NCI-H1092 treated with DMSO at 0.1 percent for 48 hours (cell line): ENCODE measurements at places on chromosomes 16 and 17.

- DNase-seq, result no peak
Measured at GRCh38 chr17:39791111-39791992, 53.6 kb downstream of the GRB7 start.

- no peak for DNase-seq
Measured at GRCh38 chr17:46117117-46117516, 76.1 kb downstream of the KANSL1 start.

GRCh38 chr16:57516773-57517172 is 19.6 kb downstream of the CCDC102A start:
- DNase-seq, result no peak

DNA sequence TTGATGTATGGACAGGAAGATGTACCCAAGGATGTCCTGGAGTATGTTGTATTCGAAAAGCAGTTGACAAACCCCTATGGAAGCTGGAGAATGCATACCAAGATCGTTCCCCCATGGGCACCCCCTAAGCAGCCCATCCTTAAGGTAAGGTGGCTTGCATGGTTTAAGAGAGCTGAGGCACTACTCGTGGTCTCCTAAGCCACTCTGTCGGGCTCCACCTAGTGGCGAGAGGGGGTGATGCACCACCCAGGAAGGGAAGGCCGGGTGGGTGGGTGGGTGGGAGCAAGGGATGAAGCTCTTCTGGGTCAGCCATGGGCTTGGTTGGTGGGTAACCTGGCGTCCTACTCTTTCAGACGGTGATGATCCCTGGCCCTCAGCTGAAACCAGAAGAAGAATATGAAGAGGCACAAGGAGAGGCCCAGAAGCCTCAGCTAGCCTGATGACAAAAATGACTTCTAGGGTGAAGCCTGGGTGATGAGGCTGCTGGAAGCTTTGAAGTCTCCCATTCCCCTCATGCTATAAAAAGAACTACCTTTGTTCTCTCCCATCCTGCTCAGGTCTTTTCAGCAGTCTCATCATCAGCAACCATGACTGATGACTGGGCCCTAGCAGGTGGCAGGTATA is 21.5 kb downstream of the GPR179 start:
- no peak for DNase-seq

- peak; percentile 4 for DNase-seq
Measured at GRCh38 chr17:43880420-43880991, 26.8 kb downstream of the MPP2 start.

GRCh38 chr17:82156284-82156925 is 56.2 kb downstream of the CCDC57 start:
- DNase-seq, result no peak

GRCh38 chr17:10119203-10120108 is 79.0 kb downstream of the GAS7 start:
- DNase-seq, result no peak

GRCh38 chr17:81403671-81404534 is 8.6 kb downstream of the BAHCC1 start:
- DNase-seq, result no peak

- DNase-seq, result peak; percentile 65
Measured at GRCh38 chr17:1134634-1135324, 45.0 kb downstream of the ABR start.

DNA sequence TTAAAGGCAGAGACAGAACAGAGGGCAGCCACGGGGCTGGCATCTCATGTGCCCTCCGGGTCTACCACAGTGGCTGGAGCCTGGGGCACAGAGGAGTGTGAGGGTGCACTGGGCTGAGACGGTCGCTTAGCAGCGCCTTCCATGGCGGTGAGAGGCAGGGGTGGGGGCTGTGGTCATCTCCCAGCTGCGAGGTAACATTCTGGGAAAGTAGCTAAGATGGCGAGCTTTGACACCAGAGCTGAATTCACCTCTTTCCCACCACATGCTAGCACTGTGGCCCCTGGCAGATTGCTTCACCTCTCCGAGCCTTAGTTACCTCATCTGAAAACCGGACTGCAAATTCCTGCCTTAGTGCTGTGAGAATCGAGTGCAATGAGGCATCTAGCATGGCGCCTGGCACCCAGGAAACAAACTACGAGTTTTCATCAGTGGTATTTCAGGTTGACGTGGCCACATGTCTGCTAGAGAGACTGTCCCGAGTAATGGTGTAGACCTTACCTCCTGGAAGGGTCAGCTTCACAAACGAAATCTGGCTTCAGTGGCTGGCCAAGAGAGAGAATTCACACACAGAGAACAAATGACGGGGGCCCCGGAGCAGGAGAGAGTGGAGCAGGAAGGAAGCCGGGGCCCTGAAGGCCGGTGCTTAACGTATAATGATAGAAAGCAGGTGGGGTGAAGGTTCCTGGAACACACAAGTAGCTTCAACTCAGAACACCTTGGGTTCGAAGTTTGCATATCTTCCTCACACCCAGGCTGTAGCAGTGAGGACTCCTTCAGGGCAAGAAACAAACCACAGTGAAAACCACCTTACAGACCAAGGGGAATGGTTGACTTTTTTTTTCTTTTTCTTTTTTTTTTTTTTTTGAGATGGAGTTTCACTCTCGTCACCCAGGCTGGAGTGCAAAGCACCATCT is 63.9 kb upstream of the RPH3AL start:
- DNase-seq, result no peak

DNA sequence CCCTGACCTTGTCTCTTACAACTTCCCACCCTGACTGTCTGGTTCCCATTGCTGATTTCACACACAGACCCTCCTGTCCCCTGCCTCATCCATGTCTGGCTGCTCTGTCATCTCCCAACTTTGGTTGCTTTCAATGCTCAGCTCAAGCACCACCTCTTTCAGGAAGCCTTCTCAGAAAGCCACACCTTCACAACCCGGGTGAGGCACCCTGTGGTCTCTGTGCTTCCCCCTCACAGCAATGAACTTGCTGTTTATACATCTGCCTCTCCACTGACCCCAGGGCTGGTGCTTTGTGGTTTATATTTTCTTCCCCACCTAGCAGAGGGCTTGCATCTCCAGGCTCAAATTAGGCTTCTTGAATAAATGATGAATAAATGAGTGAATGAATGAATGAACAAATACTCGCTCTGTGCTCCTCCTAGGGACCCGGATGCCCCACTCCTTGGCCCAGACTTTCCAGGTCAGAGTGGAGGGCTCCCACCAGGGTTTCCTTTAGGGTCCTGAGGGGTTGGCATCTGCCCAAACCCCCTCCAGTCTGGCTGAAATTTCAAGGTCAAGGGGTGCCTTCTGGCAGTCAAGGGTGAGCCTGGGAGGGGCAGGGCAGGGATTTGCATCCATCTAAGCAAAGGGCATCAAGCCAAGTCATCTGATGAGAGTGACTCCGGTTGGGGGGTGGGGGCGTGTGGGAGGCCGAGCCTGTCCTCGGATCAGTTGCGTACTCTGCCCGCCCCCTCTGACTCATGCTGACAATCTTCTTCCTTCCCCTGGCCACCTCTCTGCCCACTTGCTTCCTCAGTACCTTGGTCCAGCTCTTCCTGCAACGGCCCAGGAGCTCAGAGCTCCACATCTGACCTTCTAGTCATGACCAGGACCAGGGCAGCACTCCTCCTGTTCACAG is at the start of gene ITGAX:
ITGAX (plus strand) TSS at position 783 of the 898 bp plus-strand sequence; CDS start at position 862, 79 bp downstream.
- DNase-seq, result no peak

GRCh38 chr17:32558326-32558955 is 71.6 kb downstream of the CDK5R1 start:
- no peak for DNase-seq

DNA sequence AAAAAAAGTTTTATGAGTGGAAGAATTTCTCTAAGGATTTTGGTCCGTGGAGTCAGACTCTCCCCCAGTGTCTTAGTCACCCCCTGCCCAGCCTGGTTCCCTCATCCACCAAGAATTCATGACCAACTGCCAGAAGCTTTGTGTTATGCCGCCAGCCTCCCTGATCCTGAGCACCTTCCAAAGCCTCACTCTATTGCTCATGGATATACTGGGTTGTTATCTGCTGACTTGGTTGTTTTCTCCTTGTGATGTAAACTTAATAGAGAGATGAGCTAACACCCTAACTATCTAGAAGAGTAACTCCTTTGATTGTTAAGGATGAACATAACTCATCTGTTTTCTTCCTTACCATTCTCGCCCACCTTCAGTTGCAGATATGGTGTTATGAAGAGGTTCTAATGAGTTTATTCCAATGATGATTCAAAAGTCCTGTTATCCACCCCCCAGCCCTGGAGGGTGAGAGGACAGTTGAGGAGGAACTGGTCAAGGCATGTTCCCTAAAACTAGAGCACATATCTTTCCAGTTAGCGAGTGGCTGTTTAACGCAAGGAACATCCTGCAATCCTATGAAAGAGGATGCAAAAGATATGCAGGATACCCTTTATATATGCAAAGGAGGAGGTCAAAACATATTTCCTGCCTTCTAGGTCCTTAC is 1.5 kb upstream of the PSMD3 start:
- no peak for DNase-seq

DNA sequence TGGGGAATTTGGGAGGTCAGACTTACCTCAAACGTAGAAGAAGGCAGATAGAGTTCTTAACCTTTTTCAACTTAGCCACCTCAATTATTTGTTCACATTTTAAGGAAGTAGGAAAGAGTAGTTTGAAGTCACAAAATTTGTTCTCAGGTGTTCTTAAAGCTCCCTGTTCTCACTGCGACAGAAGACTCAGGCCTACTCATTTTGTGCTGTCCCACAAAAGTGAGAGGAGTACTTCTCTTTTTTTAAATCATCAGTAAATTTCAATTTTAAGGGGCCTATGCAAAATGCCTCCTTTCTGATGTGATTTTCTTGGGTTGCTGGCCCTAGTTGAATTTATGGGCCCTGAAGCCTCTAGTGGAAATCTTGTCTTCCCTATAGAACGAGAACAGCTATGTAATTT is 133.4 kb downstream of the MAP2K6 start:
- DNase-seq, result no peak

DNA sequence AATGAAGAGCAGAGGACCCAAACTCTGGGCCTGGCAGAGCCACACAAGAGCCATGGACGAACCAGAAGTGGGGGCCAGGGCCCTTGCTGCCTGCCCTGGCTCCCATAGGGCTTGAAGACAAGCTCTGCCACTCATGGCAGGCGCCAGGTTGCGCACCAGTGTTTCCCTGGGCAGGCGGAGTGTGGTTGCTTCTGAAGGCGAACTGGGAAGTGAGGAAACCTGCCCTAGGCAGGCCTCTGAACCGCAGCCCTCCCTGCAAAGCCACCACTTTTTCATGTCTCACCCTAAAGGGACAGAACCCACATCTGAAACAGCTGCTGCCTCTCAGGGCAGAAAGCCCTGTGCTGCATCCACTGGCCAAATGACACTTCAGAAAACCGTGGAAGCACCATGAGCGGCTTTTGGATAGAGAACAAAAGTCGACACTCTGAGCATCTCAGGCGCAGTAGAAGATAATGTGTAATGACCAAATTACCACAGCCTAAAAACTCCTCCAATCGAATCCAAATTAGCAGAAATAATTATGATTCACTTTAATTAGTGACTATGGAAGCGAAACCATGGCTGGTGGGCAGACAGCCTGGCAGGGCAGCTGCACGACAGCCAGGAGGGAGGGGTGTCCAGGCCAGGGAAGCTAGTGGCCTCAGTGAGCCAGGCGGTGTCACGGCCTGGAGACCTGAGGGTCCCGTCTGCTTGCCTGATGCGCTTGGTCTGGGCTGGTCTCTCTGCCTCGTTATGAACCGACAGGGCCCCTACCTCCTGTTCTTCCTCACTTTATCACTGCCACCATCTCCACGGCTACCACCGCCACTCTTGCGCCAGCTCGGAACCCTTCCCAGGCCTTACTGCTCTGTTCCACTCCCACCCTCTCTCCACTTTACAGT is 59.1 kb downstream of the PRMT7 start:
- no peak for DNase-seq

DNA sequence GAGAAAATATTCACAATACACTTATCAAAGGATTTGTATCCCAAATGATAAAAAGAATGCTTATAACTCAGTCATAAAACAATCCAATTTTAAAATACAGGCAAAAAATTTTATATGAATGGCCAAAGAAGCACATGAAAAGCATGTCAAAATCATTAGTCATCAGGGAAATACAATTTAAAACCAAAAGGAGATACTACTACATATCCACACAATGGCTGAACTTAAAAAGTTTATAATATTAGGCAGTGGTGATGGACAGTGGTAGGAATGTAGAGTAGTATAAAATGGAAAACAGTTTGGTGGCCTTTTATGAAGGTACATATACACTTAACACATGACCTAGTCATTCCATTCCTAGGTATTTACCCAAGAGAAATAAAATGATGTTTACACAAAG is 12.2 kb downstream of the CMC2 start:
- no peak for DNase-seq

GRCh38 chr17:57294629-57295501 is 38.5 kb downstream of the MSI2 start:
- peak; percentile 96 for DNase-seq

GRCh38 chr17:8838551-8839095 is 28.9 kb downstream of the PIK3R6 start:
- no peak for DNase-seq

GRCh38 chr16:19524616-19525384 is 1.1 kb downstream of the CCP110 start:
- DNase-seq, result peak; percentile 27

DNA sequence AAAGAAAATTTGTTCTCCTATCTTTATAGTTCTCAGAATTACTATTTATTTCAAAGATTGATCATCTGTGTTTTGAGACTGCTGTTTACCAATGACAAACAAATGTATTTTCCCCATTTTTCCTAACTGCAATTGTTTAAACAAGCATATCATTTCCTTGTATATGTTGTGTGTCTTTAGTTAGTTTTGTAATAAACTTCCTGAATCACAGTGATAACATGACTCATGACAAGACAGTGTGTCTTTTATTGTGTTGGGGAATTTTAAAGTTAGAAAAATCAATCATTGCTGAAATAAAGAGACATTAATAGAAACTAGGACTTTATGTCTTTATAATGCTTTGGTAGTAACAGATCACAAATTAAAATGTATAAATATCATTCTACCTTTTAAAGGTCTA is 348.5 kb downstream of the KCNJ2 start:
- DNase-seq, result no peak

DNA sequence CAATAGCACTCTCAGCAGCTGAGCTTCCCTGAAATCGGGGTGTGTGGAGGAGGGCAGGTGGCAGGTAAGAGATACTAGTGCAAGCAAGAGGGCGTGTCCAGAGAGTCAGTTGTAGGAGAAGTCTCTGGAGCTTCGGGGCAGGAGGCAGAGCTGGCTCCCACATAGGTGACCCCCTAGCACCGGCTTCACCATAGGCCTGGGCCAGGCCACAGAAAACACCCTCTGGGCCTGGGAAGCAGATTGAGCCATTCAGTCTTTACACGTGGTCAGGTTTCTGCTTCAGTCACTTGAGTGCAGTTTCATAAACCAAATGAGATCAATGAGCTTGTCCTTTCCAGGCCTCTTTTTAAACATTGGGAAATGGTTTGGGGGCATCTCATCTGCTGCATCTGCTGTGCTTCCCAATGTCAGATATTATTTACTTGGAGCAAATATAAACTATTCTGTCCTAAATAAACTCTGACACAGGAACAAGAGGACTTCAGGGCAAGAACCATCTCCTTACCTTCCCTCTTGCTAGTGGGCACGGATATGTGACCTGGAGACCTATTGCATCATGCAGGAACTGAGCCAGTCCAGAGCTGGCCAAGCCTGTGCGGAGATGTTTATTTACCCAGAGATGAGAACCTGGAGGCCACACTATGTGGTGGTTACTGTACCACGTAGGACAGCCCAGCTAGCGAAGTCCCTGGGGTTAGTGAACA is 16.1 kb downstream of the CCR7 start:
- DNase-seq, result peak; percentile 52

GRCh38 chr16:58658796-58659211 is 25.8 kb downstream of the SLC38A7 start:
- no peak for DNase-seq

- peak; percentile 14 for DNase-seq
Measured at GRCh38 chr16:15822957-15823356, 33.9 kb downstream of the MYH11 start.
